Esophagus squamous epithelium (tissue), 5 donors: ENCODE measurements at places on chromosomes 3 and 15. TPM values are rescaled to one million over a fixed set of nuclear protein-coding genes. Genes with fewer than 3 reads are reported as not detected.

- no peak for DNase-seq
These were observed 3.7 kb downstream of the MDFIC2 start for GRCh38 chr3:70308760-70309159.

Gene PLCL2
- 1.1 TPM for total RNA-seq

- DNase-seq: no peak
These were observed 72.2 kb downstream of the DLG1 start for GRCh38 chr3:197226179-197226578.

DNA sequence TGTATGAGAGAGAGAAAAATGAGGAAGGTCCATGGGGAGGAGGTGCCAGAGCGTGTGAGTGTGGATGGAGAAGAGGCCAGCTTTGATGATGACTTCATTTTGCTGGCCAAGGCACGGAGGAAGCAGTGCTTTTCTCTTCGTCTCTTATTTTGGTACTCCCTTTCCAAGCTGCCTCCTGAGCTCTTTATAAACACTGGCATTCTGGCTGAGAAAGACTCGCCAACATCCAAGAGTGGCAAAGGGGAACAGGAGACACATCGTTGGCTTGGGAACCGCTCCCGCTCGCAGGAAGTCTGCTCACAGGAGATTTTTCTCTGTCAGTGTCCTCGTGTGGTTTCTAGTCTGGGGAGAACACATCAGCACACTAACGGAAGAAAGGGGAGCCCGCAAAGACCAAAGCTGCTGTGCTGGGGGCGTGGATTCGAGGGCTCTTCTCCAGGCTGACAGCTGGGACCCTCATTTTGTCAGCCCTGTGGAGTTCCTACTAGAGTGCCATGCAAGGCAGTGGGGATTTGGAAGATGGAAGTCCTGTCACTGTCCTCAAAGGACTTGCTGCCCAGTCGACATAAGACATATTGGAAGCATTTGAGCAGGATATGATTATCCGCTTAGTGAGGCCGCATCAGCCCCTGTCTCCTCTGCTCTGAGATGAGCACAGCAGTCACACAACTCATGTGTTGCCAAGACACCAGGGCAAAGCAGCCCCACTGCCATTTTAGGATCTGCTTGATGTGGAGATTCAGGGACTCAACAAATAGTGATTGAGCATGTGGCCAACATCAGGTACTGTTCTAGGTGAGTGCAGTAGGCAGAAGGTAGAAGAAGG is 8.0 kb upstream of the SEMA4B start:
- DNase-seq: no peak

DNA sequence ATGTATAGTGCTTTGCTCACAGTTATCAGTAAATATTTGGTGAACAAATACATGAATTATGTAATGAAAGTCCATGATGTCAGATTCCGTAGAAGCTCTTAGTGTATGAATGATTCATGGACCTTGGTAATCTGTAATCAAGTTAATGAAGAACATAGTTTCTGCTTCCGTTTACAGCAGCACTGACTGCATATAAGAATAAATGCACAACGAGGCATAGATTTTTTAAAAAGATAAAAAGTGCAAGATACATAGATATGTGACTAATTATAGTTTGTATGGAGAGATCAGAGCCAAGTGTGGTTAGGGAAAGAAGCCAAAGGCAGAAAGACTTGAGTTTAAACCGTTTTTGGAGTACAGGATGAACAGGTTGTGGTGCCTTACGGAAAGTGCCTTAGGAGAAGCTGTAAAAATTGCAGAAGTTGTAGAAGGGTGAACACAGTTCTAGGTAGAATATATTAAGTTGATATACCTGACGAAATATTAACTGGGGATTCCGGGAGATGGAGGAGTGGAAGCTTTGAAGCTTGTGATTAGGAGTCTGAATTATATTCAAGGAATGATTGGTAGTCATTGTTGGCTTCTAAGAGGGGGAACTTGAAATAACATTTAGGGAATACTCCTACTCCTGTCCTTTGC is 293.1 kb downstream of the NLGN1 start:
- DNase-seq: no peak

Gene P2RY12
- total RNA-seq: 1.9 TPM

- DNase-seq: no peak
These were observed 74.3 kb downstream of the LARS2 start for GRCh38 chr3:45462522-45463265.

Gene ZNF501
- total RNA-seq: 0.72 TPM

Gene DUOX1
- total RNA-seq: 202 TPM

Gene CP
- total RNA-seq: 17.9 TPM

GRCh38 chr3:195238586-195239118 is 32.3 kb downstream of the XXYLT1 start:
- DNase-seq: no peak

DNA sequence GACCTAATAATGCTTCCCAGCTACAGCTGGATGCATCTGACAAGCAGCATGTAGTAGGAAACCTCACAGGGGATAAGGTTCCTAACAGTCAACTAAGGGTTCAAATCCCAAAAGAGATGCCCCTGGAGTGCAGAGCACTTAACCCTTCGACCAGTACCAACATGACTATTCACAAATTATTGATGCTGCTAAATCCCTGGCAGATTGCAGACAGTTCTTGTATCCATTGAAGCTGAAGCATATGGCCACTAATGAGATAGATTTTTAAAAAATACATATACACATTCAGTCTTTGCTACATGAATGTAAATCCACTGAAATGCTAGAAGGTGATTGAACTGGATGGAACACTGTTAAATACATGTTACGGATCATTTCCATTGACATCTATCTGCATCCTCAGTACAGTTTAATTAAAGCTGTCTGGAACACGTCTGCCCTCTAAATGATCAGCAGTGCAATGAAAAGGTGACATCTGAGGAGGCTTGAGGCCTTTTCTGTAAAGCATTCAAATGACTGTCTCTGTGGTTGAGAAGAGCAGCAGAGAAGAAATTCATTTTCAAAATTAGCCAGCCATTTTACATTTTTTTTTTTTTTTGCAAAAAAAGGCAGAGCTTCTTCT is 19.5 kb upstream of the NANOGP8 start:
- DNase-seq: no peak

- no peak for DNase-seq
These were observed 5.4 kb downstream of the ACAD11 start for GRCh38 chr3:132654190-132654589.

Gene FBXL22
- 1.4 TPM for total RNA-seq

DNA sequence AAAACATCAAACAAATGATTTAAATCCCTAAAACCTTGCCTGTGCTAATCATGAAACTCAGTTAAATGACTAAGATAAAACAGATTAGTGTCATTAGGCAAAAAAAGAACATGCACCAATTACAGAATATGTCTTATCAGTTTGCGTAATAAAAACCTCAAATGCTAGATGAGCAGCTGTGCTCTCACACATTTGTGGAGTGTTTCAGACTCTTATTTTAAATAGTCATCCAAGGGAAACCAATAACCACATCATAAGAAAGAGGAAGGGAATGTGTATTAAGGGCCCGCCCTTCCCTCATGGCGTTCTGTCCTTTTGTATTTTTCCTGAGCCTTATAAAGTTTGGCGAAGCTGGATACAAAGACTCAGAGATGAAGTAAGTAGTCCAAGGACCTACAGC is 6.6 kb downstream of the SAMMSON start:
- DNase-seq: no peak

DNA sequence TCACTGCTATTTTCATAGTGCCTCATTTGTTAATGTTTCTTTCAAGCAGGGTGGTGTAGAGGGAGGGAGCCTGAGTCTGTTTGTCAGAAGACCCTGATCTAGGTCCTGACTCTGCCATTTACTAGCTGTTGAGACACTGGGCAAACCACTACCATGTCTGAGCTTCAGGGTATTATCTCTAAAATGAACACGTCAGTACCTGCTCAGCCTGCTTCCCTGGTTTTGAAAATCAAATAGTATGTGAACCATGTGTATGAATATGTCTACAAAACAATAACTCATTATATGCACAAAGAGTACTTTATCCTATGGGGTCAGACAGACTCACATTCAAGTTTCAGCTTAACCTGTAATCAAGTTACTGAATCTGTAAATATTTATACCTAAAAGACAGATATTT is 25.1 kb downstream of the SYNPR start:
- no peak for DNase-seq

DNA sequence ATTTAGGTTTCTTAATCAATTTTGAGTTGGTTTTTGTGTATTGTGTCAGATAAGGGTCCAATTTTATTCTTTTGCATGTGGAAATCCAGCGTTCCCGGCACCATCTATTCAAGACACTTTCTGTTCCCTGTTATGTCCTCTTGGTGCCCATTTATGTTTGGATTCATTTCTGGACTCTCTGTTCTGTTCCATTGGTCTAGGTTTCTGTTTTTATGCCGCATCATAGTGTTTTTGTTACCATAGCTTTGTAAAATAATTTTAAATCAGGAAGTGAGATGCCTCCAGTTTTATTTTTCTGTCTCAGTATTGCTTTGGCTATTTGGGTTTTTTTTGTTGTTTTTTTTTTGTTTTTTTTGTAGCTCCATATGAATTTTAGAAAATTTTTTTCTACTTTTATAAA is 97.1 kb downstream of the LRRC28 start:
- no peak for DNase-seq

GRCh38 chr3:151795276-151795675 is 18.6 kb upstream of the AADAC start:
- DNase-seq: no peak

Gene ANKRD63
- not detected for total RNA-seq

GRCh38 chr3:196867155-196867506 is 589 bp upstream of the SENP5 start:
- DNase-seq: no peak

Gene CDHR4
- not detected for total RNA-seq

DNA sequence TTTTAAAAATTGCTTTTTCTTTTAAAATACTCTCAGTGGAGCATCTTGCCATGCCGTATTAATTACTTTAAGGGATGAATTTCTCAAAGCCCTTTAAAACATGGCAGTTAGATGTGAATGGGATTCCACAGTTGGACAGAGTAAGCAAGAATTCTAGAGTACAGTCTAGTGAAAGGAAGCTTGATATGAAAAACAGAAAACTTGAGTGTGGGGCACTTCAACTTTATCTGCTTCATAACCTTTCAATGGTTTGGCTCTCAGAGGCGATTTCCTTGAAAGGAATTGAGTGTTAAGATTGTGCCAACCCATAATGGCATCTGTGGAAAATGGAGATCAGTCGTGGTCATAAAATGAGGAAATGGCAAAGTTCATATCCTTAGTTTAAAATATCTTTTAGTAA is 127.7 kb upstream of the SAMMSON start:
- DNase-seq: no peak

Gene NPAP1
- not detected for total RNA-seq

Gene AP3S2
- total RNA-seq: 49.0 TPM

DNA sequence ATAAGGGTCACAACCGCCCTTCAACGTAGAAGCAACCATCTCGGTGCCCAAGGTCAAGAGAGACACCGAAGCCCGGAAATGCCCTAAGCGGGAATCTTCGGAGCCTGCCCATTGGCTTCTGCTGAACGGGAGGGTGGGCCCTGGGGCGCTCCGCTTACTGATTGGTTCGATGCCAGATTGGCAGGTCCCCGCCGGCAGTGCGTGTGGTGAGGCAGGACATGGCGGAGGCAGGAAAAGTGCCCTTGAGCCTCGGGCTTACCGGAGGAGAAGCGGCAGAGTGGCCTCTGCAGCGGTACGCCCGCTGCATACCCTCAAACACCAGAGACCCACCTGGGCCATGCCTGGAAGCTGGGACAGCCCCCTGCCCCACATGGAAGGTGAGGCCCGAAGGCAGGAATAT is at the start of gene REC114:
REC114 (plus strand) TSS at position 197 of the 400 bp plus-strand sequence; CDS start at position 219, 22 bp downstream.
- DNase-seq: no peak

Gene PIGX
- 58.6 TPM for total RNA-seq

DNA sequence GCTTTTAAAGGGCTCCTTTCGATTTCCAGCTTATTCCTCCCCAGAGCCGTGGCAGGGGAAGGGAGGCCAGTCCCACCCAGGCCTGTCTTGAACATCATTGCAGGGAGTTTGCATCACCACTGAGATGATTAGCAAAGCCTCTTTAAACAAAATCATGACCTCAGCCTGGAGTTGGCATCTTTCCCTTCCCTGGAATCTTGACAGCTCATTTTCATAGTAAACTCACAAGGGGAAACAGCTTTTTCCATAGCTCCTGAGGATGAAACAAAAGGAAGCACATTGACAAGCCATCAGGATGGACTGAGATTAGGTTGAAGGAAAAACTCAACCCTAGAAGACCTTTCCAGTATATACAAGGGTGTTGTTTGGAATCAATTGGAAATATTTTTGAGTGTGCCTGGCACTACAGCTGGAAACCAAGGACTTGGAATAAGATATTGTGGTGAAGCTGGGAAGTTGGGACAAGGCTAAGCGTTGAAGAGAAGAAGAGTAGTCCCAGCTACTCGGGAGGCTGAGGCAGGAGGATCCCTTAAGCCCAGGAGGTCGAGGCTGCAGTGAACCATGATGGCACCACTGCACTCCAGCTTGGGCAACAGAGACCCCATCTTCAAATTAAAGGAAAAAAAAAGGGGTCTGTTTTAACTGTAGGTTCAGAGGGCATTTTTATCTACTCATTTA is 3.1 kb upstream of the LARP6 start:
- no peak for DNase-seq

DNA sequence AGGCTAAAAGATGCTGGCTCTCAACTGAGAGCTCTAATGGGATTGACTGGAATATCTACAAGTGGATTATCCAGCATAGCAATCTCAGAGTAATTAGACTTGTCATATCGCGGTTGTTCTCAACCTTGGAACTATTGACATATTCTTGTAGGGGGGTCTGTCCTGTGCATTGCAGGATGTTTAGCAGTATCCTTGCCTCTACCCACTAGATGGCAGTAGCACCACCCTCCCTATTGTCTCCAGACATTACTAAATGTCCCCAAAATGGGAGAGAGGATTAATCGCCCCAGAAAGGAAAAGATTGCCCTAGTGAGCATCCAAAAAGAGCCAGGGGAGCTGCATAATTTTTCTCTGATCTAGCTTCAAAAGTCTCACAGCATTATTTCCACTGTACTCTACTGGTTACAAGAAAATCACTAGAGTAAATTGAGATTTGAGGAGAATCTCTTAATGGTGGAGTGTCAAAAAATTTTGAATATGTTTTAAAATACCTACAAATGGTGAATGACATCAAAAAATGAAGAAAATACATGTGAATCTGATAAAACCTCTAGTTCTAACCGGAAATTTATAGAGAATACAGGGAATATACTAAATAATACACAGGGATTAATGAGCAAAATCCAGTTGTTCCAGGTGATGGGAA is 388.2 kb upstream of the AGTR1 start:
- DNase-seq: no peak

Gene KCNMB3
- 0.15 TPM for total RNA-seq
